ENCODE measurements at places on chromosomes 1 and 21. TPM values are rescaled to one million over a fixed set of nuclear protein-coding genes. Genes with fewer than 3 reads are reported as not detected.

The BSDC1 gene
- total RNA-seq, result 71.6 TPM

The VASH2 gene
- not detected for total RNA-seq

The SLC2A5 gene
- 0.87 TPM for total RNA-seq

The SYNC gene
- total RNA-seq, result not detected

The PTGS2 gene
- total RNA-seq, result 0.17 TPM

The INKA2 gene
- 3.8 TPM for total RNA-seq

The NPPB gene
- total RNA-seq, result not detected

The FCMR gene
- total RNA-seq, result 74.0 TPM

DNA sequence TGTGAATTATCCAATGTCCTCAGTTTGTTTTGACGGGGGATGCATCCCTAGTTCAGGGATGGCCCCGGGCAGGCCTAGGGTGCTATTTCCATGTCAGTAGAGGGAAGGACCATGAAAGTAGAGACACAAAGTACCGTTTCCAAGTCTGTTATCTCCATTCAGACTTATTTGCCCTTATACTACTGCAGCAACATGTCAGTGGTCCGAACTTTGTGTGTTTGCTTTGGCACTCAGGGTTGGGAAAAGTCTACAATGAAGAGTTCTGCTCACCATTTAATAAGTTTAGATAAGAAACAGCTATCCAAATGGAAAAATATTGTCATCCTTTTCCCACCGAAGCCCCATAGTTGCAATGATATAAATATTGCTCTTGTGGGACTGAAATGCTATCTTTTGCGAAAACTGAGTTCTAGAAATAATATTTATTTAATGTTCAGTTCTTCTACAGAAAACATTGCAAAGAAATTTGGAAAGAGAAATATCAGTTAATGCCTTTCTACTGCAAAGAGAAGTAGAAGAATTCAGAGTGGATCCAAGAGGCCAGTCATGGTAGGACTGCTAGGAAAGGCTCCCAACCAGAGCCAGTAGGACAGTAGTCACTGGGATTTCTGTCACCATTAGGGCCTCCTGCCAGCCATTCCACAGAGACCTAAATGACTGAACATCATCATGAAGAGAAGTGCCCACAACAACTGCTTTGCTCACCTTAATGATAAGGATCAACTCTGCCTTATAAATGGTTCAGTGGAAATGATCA is 11.5 kb upstream of the AGT start:
- no peak for ATAC-seq

- ATAC-seq, result no peak
These were observed 31.4 kb downstream of the PCNT start for GRCh38 chr21:46355161-46356004.

DNA sequence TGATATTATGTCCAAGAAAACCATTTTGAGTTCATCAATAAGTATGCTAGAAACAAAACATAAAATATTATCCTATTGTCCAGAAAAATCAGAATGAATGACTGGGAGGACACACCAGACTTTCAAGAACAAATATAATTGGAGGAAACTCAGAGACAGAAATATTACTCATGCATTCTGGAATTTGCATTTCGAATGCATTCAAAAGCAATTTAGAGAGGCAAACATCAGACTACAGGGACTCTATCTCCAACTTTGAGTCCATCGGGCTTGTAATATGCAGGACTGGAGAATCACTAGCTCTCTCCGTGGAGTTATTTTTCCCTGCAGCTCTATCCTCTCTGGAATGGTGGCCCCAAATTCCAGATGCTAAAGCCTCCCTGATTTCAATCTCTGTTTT is 161.8 kb downstream of the CDC42BPA start:
- ATAC-seq, result no peak

- ATAC-seq, result no peak
These were observed 8.1 kb downstream of the PSRC1 start for GRCh38 chr1:109274533-109275476.

DNA sequence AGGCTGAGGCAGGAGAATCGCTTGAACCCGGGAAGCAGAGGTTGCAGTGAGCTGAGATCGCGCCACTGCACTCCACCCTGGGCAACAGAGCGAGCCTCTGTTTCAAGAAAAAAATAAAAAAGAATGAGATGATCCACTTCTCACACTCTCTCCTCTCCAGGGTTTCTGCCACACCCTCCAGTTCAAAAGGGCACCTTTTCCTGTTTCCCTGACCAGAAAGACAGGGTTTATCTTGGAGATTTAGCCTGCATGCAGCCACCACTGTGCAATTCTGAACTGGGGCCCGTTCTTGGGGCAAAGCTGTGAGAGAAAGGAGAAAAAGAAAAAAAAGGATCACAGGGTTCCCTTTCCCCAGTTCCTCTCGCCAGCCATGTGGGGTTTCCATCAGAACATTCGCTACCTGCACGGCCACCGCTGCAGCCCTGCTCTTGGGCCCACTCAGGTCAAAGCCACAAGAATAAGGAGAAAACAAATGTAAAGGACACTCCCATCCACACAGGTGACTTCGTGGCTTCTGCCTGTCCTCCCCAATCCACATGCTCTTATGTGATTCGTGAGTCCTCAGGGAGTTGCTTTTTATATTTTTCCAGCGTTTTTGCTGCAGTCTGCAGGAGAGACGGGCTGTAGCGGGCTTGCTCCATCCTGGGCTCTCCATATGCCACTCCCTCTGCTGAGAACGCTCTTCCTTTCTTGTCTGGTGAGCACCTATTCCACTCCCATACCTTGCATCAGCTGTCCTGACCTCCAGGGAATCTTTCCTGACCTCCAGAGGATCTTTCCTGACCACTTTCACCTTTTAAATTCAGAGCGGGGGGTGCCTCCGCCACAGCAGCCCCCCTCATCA is 26.4 kb downstream of the GNG4 start:
- ATAC-seq, result no peak

DNA sequence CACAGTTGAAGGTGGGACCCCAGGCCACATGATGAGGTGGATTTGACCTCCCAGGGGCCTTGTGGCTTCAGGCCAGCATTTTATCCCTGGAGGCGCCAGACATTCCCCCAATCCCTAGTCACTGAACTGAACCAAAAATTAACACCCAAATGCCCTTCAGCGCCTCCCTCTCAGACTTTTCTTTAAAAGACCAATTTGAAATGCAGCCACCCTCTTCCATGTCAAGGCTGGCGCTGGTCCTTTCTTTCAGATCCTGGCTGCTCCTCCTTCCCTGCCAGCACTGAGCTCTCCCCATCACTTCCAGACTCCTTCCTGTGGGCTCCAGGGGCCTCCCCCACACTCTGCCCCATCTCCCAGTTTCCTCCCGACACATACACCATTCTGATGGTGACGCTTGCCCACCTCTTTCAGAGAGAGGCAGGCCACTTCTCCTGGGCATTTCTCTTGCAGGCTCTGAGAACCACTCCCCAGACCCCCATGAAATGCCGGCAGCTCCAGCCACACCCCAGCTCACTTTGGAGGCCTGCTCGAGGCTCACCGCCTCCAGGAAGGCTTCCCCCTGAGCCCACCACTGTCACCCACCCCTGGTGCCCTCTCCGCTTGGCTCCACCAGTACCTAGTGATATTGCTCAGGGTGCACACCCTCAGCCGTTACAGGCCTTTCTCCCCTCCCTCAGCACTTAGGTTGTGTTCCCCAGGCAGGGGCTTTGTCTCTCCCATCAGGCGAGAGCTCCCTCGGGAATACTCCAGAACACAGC is 27.0 kb downstream of the NAV1 start:
- ATAC-seq, result no peak

- ATAC-seq, result no peak
These were observed 476.8 kb upstream of the DEPDC1 start for GRCh38 chr1:68973459-68974244.

GRCh38 chr1:184255560-184255959 is 131.3 kb upstream of the C1orf21 start:
- no peak for ATAC-seq

- ATAC-seq, result no peak
These were observed 14.2 kb downstream of the PODN start for GRCh38 chr1:53076165-53076564.

DNA sequence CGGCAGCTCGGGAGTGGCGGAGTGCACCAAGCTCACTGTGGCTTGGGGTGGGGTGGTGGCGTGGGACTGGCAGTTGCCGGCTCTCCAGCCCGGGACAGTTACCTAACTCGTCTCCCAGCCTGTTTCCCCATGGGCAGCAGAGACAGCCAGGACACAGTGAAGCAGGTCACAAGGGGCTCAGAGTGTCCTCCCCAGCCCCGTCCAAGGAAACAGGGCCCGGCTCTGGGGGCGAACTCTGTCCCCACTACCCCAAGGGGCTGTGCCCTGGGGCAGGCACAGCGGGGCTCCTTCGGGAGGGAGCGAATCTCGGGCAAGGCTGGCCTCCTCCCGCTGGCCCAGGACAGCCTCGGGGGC is 759 bp downstream of the GPR157 start:
- ATAC-seq, result no peak

DNA sequence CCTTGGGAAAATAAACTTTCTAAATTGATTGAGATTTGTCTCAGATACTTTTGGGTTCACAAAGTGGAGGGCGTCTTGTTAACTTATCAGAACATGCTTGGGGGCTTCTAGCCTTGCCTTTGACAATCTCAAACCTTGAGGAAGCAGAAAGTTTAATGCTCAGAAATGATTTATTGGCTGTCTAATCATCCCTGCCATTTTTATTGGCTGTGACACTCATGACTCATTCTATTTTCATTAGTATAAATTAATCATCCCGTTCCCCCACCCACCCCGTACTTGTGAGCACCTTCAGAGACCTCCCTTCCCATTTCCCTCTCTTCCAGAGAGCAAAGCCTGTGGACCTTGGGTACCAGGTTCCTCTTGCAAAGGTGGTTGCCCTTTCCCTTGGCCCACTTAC is 87.1 kb downstream of the FGGY start:
- no peak for ATAC-seq

GRCh38 chr21:41973427-41973831 is 19.6 kb upstream of the C2CD2 start:
- no peak for ATAC-seq

DNA sequence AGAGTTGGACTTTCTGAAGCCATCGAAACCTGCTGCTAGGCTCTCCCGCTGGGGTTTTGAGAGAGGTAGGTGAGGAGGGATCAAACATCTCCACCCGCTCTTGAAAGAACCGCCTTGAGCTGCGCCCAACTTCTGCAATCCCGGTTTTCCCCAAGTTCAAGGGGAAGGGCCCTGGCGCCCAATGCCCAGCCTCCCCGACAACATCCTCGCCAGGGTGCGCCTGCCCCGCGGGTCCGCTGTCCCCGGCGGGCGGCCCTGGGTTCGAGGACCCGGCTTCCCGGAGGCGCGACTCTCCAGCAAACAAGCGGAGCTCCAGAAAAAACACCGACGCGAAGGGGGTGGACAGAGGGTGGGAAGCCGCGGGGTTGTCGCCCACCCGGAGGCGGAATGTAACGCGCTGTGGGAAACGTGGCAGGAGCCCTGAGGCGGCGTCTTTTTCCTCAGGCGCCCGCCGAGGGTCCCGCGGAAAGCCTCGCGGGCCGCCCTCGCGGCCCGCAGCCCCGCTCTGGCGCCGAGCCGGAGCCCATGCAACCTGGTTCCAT is 607 bp downstream of the BTG3 start:
- ATAC-seq, result peak; percentile 15

DNA sequence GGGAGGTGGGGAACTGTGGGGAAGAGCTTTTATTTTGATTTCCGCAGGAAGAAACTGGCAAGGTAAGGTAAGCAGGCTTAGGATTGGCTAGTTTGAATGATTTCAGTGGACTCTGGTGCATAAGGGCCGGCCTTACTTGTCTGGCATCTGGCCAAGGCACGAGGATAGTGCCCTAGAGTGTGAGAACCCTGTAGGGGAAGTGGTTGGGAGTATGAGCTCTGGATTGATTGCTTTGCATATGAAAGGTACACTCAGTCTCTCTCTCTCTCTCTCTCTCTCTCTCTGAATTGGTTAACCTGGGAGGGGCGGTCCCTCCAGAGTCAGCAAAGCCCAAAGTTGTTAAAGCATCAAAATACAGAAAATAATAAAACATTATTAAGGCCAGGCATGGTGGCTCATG is 463.0 kb downstream of the SIPA1L2 start:
- ATAC-seq, result no peak

DNA sequence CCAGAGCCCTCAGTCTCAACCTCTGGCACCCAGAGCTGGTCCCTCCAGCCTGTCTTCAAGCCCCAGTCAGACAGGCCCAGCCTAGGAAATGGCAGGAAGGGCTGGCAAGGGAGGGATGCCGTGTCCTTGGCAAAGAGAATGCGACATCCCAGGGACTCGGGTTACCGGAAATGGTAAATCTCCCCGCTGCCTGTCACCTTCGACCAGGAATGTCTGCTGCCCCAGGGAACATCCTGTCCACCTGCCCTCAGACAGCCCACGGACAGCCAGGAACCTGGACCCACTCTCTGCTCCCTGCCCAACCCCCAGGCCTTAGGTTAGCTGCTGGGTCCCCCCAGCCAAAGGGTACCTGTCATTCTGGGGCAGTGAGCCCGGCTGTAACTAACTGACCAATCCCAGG is 23.9 kb downstream of the HSPG2 start:
- ATAC-seq, result no peak

DNA sequence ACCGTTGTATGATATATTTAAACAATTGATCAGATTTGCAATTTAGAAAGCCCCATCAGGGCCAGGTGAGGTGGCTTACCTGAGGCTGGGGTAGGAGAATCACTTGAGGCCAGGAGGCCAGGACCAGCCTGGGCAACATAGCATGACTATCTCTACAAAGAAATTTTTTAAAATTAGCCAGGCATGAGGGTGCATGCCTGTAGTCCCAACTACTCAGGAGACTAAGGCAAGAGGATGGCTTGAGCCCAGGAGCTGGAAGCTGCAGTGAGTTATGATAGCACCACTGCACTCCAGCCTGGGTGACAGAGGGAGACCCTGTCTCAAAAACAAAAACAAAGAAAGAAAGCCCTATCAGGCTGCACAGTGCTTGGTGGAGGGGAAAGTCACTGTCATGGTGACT is 159.9 kb upstream of the RAB4A start:
- no peak for ATAC-seq

DNA sequence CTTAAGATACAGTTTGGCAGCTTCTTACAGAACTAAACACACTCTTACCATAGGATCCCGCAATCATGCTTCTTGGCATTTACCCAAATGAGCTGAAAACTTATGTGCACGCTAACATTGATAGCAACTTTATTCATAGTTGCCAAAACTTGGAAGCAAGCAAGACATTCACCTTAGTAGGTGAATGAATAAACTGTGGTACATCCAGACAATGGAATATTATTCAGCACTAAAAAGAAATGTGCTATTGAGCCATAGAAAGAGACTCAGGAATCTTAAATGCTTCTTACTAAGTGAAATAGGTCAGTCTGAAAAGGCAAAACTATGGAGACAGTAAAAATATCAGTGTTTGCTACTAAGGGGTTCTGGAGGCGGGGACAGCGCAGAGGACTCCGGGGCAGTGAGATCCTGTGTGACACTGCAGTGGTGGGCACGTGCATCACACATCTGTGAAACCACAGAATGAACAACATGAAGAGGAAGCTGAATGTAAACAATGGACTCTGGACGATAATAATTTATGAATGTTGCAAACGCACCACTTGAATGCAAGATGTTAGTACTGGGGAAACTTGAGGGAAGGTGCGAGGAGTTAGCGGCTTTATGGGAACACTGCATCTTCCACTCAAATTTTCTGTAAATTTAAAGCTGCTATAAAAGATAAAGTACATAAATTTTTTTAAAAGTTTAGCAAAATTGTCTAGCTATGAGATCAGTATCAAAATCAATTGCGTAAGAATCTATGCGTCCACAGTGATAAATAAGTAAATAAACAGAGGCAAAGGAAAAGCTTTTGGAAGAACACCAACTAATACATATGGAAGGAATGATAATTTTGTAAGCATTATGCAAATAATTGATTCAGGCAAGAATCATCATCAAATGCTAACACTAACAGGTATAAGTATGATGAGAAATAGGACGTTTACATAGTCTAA is 15.4 kb upstream of the SPATC1L start:
- ATAC-seq, result no peak

GRCh38 chr1:96445302-96445701 is 276.3 kb upstream of the PTBP2 start:
- ATAC-seq, result no peak
